ENCODE measurements at places on chromosomes 11 and 22.

DNA sequence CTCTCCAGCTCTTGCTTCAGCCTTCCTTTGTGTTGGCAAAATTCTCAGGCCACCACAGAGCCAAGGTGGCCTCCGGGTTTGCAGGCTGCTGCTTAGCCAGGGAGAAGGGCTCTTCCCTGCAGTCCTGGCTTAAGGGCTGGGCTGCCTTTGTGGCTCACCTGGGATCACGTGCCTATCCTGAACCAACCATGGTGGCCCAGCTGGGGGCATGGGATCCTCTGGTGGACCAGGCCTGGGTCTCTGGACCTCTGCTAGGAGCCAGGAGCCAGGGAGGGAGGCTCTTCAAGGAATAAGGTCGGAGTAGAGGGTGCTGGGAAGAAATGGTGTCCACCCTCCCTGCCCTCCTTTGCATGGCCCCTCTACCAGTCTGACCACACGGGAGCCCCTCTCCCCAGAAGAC lies 43.9 kb downstream of the CACNA1I start:
- no peak for DNase-seq

DNA sequence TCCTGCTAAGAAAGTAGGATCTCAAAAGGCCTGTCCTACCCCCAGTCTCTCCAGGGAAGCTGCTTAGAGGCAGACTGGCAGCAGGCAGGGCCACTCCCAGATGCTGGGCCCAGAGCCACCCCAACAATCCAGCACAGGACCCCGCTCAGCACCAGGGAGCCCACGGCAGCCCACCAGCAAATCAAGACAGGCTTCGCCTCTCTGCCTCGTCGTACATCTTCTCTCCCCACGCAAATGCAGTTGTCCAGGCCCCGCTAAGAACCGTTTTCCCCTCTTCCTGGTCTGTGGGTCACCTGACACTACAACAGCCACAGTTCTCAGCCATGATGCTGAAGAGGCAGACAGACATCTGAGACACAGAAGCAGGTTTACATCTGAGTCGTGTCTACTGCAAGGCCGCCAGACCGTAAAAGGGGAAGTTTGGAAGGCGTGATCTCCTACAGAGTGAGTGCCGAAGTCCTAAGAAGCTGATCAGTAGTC lies 51.1 kb downstream of the IGSF9B start:
- no peak for DNase-seq

- DNase-seq = no peak
Measured at GRCh38 chr11:46555267-46556054, 38.4 kb downstream of the AMBRA1 start.

- DNase-seq = no peak
Measured at GRCh38 chr22:47116426-47117341, 354.2 kb downstream of the TBC1D22A start.

DNA sequence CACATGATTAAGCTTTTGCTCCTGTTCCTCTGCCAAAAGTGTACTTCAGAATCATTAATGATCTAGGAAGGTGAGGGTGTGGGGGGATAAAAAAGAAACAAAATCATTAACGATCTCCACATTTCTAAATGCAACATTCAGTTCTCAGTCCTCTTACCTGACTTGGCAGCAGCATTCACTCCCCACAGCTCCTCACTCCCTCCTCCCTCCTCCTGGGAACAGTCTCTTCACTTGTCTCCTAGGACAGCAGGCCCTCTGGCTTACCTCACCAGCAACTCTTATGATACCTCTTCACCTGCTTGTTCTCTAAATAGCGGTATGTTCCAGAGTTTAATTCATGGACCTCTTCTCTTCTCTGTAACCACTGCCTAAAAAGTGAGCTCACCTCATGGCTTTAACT lies 56.5 kb upstream of the APOA1 start:
- DNase-seq = no peak

DNA sequence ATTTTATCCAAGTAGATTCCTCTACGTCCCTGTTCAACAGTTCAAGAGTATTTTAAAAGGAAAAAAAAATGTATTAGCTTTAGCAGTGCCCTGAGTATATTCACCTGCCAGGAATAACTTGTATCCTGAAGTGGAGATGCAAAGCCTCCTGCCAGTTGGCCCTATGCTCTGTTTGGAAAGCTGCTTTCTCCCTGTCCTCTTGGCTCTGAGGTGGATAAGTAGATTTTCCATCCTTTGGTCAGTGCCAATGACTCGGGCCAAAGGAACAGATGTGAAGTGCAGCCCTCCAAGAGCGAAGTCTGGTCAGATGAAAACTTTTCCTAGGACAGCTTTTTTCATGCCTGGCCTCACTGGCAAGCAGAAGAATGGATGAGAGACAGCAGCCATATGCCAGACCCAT lies 839.9 kb upstream of the TENM4 start:
- no peak for DNase-seq

All from WERI-Rb-1 (cell line).